ENCODE measurements at places on chromosomes 7 and 10.

DNA sequence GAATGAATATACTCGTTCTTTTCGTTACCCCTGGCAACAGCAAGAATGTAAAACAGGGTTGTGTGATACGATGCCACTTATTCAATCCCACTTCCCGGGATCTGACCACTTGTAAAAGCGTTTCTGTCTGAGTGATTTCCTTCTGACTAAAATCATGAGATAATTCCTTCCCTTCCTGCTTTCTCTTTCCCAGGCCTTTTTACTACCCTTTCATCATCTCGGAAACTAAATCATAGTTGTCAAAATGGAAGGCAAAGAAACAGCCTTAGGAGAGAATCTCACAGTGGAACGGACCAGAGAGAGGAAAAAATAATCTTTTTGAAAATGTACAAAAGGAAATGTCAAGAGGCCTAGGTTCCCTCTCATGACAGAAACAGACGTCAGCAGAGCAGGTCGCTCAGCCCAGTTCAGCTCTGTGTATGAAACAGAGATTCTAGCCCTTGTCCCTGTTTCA, 29.8 kb downstream of the DIP2C start:
- DNase-seq = no peak

- peak; percentile 61 for DNase-seq
Measured at GRCh38 chr7:149196151-149196704, 882 bp downstream of the ZNF282 start.

GRCh38 chr7:132858760-132859159, 223.1 kb downstream of the CHCHD3 start:
- no peak for DNase-seq

DNA sequence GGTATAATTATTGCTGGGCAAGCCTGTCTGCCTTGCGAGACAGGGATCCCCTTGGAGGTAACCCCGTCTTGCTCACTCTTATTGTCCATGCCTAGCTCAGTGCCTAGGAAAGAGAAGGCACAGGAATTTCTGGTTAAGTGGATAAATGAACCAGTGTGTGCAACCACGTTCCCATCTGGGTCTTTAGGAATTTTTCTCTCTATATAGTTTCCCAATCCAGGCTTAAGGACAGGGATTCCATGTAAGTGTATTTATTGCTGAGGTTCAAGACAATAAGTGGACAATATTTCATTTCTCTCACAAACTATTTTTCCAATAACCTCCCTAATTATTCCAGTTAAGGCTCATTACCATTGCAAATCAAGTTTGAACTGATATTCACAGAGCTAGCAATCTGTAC, 8.9 kb upstream of the ADAM12 start:
- DNase-seq = no peak

- no peak for DNase-seq
Measured at GRCh38 chr10:44958196-44958897, 1.3 kb upstream of the RASSF4 start.

DNA sequence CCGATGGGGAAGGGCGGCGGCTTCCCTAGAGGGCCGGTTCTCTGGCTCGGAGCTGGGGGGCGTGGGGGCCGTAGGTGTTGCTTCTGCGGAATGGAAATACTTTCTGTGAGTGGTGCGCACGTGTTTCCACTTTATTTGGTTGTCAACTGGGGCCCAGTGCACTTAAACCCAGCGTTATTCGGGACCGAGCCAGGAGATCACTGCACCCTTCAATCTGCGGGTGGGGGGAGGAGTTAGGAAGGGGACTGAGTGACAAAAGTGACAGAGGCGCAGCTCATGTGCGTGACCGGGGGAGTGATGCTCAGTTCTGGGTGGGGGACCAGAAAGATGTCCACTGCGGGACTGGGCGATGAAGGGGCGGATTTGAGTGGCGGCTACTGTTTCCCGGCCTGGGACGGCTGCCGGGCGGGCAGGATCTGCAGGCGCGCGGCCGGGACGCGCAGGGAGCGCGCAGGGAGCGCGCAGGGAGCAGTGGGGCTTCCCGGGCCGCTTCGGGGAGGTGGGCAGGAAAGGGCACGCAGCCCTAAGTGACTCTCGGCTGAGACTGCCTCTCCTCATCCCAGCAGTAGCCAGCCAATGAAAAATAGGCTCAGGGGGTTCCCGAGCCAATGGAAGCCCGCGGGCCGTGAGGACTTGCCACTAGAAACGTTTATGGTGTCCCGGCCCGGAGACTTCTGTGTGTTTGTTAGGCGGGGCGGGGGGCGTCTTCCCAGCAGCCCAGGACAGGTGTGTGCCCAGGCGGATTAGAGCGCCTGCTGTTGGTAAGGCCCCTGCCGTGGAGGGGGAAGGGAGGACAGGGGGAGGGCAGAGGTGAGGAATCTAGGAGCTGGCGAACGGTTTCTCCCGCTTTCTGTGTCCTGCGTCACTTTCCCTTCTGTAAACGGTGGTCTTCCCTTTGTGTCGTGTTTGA, 54.3 kb upstream of the KDM7A start:
- DNase-seq = no peak

DNA sequence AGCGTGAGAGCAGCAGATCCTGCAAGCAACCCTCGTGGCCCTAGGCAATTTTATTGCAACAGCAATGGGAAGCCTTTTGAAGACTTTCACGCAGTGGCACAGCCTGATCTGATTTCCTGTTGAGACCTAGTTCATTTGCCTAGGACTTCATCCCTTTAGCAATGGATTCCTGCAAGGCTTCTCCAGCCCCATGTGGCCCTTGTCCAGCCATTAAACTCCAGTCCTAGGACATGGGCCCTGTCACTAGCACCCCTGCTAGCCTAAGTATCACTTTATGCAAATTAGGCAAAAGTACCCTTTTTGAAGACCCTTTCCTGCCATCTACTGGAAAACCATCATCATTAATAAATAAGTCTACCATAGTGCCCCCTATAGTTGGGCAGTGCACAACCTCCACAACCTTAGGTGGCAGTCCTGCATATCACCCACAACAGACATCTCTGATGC, 379.4 kb downstream of the GALNT17 start:
- DNase-seq = no peak

- no peak for DNase-seq
Measured at GRCh38 chr10:89242840-89243568, 8.6 kb downstream of the LIPA start.

- DNase-seq = no peak
Measured at GRCh38 chr10:109959259-109960145, 36.2 kb upstream of the XPNPEP1 start.

GRCh38 chr10:104020020-104020419, 53.1 kb downstream of the SLK start:
- DNase-seq = no peak

GRCh38 chr7:70711452-70711851, 420.5 kb upstream of the GALNT17 start:
- DNase-seq = no peak

- DNase-seq = no peak
Measured at GRCh38 chr7:111531993-111532392, 30.3 kb downstream of the IMMP2L start.

DNA sequence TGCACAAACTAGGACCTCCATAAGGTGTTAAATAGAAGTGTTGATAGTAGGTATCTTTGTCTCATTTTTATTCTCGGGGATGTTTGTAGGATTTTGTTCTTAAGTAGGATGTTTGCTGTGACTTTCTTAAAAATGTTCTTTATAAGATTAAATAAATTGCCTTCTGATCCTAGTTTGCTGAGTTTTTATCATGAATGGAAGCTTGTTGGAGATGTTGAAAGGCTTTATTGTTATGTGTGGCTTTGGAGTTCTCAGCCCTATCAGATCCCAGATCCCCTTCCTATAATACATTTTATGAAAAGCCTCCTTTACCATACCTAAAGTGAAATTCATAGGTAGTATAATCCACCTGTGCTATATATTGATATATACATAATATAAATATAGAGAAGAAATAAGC, 40.1 kb downstream of the NHLRC2 start:
- DNase-seq = no peak

DNA sequence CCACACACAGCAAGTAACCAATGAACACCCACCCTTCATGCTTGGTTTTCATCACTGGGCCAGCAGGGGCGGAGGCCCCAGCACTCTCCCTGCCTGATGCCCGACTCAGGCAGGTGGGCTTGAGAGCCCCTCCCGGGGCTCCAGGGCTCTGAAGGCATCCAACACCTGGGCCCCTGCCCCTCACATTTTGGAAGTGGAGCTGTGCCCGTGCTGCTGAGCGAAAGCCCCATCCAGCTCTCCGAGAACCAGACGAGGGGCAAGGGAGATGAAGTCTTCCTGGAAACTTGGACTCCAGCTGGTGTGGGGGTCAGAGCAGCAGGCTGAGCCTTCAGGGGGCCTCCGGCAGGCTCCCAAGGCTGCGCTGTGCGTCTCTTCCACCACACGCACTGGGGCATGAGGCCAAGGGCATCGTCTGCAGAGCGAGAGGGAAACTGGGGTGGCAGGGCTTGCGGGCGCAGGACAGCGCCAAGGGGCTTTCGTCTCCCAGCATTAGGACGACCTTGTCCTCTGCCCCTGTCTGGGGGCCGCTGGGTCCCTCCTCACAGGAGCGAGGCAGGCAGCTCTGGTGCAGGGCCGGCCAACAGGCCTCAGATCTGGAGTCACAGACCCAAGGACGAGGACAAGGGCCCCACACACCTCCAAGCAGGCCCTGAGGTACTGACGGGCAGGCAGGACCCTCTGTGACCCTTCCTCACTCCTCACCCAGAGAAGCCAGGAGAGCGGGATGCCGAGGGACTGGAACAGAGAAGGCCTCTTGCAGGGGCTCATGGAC, 108.3 kb upstream of the FAM20C start:
- DNase-seq = no peak

DNA sequence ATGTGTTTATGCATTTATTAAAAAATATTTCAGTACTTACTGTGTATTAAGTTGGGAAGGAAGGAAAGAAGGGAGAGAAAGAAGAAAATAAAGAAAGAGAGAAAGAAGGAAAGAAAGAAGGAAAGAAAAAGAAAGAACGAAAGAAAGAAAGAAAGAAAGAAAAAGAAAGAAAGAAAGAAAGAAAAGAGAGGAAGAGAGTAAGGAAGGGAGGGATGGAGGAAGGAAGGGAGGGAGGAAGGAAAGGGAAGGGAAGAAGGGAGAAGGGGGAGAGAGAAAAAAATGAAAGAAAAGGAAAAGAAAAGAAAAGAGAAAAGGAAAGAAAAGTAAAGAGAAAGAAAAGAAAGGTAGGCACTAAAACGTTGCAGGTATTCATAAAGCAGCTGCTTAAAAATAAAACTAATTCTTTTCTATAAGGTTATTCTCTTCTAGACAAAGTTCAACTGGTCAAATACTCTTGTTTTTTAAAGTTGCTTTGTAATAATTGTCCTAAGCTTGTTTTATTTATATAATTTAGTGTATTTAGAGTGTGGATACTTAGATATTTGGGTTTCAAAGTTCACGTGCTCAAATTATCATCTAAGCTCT, 703.3 kb upstream of the LRRTM3 start:
- no peak for DNase-seq

DNA sequence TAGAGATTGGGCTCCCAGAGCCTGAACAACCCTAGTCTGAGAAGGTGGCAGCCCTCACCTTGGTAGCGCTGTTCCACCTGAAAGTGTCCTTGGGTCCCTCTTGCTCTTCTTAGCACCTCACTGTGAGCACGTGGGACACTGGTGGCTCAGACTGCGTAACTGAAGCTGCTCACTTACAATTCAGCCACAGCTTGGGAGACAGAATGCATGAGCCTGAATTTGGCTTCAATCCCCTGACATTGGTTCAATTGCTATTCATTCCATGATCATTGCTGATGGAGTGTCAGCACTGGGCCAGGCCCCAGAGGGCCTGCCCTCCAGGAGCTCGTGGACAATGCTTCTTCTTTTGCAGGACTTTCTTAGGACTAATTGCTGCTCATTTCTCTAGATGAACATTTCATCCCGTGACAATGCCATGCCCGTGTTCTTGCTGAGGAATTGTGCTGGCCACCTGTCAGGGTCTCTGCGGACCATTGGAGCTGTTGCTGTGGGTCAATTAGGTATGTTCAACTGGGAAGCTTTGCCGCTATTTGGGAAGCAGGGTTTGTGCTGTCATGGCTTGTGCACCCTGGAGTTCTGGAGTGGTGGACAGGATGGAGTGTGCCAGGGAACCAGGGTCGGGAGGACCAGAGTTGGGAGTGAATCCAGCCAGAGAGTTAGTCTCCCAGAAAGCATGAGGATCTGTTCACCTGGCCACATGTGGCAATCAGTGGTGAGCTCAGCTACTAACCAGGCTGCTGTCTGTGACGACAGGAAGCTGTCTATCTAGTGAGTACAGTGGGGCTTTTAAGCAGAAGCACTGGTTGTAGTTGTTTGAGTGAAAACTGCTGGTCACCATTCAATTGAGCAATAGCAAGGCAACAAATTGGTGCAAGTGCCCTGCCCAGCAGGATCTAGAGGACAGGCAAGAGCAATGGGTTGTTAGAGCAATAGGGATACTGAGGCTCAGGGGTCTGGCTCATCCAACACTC, 105.1 kb downstream of the WDFY4 start:
- no peak for DNase-seq

- DNase-seq = no peak
Measured at GRCh38 chr7:116706668-116707126, 34.7 kb downstream of the MET start.

- DNase-seq = no peak
Measured at GRCh38 chr10:17790651-17791050, 18.5 kb upstream of the MRC1 start.

- no peak for DNase-seq
Measured at GRCh38 chr7:17530741-17531421, 232.4 kb downstream of the AHR start.

DNA sequence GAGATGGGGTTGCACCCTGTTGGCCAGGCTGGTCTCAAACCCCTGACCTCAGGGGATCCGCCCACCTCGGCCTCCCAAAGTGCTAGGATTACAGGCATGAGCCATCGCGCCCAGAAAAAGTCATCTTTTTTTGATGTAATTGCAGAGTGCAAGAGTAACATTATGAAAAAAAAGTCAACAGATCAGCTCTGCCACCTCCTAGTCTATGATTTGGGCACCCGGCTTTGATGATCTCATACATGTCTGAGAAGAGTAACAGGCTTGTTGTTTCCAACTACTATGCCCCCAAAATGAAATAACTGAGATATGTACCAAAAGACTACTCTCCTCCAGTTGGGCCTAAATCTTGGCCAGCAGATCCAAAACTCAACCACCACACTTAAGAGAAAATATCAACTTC, 40.8 kb downstream of the VOPP1 start:
- DNase-seq = no peak

- DNase-seq = no peak
Measured at GRCh38 chr10:48639632-48640031, 34.8 kb upstream of the ARHGAP22 start.

GRCh38 chr7:28151965-28152364, 28.6 kb downstream of the JAZF1 start:
- DNase-seq = no peak

- no peak for DNase-seq
Measured at GRCh38 chr10:60086862-60087261, 180.5 kb upstream of the CCDC6 start.

- no peak for DNase-seq
Measured at GRCh38 chr7:26675143-26675887, 189.1 kb downstream of the SKAP2 start.

DNA sequence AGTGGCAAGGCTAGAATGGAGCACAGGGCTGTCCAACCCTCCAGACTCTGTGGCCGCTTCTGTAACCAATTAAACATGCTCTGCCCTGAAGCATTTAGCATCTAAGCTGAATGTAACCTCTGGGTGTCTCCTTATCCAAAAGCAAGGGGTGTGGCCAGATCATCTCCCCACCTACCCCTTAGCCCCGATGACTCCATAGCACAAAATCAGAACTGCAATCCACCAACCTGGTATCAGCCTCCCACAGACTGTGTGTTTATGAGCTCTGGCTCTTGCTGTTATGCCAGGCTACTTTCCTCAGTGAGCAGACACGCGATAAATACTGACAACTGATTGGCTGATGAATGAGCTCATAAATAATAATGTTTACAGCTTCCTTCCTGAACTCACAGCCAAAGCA, 3.2 kb downstream of the FRMD4A start:
- no peak for DNase-seq

All from stimulated activated effector memory CD8-positive, alpha-beta T cell treated with anti-CD3 and anti-CD28 coated beads, Interleukin-12 subunit alpha, Interleukin-12 subunit beta, amount 100 ng/mL, for 72 hours (primary cell).